HT-29 (cell line): ENCODE measurements at places on chromosomes 7 and 10. TPM values are rescaled to one million over a fixed set of nuclear protein-coding genes. Genes with fewer than 3 reads are reported as not detected.

ASB4 gene
- 0.08 and 0.10 TPM in 2 replicates for total RNA-seq

ACSM6 gene
- not detected in 2 replicates for total RNA-seq

MMP21 gene
- total RNA-seq = not detected in 2 replicates

SORBS1 gene
- 0.21 and 1.3 TPM in 2 replicates for total RNA-seq

STRIP2 gene
- 2.8 and 3.1 TPM in 2 replicates for total RNA-seq

CNTNAP2 gene
- 0.03 and 0.08 TPM in 2 replicates for total RNA-seq
